ENCODE measurements at places on chromosomes 7 and 10. TPM values are rescaled to one million over a fixed set of nuclear protein-coding genes. Genes with fewer than 3 reads are reported as not detected.

The IGF2BP3 gene
- polyA plus RNA-seq = 27.8 TPM

The ACBD7 gene
- polyA plus RNA-seq = 0.94 TPM

The SYT15 gene
- polyA plus RNA-seq = 5.2 TPM

The NPY gene
- polyA plus RNA-seq = 19.9 TPM

The HHEX gene
- 7.3 TPM for polyA plus RNA-seq

DNA sequence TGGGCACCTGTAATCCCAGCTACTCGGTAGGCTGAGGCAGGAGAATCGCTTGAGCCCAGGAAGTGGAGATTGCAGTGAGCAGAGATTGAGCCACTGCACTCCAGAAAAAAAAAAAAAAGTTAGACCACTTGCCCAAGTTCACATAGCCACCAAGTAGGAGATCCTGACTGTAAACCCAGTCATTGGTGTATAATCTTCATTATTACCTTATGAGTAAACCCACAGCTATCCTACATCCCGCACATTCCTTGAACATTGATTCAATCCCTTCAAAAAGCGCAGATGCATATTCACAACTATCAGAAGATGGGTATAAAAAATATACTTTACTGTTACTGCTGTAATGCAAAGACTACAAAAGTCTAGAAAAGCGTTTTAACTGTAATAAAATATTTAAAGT, 512.9 kb downstream of the SUGCT start:
- no peak for DNase-seq

- no peak for DNase-seq
Observed at GRCh38 chr10:59561477-59562121, 148.1 kb downstream of the SLC16A9 start.

- no peak for DNase-seq
Observed at GRCh38 chr7:96327429-96327828, 5.5 kb upstream of the SLC25A13 start.

GRCh38 chr7:20220293-20220761, 3.1 kb upstream of the MACC1 start:
- no peak for DNase-seq

DNA sequence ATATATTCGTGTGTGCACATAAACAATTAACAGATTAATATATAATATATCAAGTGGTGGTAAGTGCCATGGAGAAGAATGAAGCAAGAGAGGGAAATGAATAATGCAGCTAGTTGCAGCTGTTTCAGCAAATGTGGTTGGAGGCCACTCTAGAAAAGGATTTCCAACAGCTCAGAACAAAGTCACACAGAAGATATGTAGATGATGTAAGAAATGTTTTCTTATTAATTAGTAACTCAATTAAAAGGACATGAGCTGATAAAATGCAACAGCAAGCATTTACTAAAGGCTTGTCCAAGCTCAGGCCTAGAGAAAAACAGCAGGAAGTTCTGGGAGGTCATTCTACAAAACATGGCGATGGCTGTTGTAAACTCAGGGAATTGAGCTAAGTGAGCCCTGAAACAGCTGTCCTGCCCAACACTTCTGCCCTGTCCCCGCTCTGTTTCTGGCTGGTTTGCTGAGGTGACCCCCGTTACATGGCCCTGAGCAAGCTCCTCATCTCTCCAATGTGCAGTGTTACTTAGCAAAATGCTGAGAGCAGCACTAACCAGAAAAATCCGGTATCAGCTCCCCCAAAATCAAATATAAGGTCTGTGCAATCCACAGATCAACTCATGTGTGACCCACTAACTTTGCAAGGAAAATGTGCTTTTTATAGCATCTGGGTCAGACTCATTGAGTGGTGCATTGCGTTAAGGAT, 23.4 kb upstream of the C10orf67 start:
- DNase-seq = no peak

The PRSS37 gene
- polyA plus RNA-seq = not detected

The SEMA3E gene
- 1.6 TPM for polyA plus RNA-seq

The CTAGE15 gene
- polyA plus RNA-seq = not detected

DNA sequence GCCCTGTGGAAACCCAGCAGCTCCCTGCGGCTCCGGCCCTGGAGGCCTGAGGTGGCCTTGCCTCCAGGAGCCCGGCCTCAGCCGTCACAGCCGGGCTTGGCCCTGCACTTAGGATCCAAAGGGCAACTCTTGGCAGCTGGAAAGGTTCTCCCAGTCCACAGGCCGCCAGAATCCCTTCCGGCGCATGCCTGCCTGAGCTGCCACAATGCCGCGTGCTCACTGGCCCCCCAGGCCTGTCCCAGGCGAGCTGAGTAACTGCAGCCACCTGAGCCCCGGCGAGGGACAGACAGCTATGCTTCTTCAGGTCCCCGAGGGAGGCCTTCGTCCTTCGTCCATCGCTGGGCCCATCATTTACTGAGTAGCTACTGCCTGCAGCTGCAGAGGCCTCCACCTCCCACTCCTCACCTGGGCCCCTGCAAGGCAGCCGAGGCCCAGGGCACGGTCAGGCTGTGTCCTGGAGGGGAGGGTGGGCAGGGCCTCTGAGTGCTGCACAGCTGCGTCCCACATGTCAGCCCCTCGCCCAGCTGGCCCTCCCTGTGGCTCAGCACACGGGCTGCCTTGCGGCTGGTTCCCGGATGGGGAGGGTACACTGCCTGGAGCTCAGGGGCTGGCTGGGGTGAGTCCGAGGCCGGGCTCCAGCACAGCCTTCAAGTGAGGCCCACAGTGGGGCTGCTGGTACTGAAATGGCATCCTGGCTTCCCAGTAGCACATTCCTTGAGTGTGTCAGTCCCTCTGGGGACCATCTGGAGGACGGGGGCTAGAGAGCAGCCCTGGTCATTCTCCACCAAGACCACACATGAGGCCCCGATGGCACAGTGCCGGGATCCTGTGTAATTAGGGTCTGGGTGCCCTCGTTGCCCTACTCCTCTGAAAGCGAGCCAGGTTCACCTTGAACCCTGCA, 172.5 kb downstream of the ELFN1 start:
- no peak for DNase-seq

DNA sequence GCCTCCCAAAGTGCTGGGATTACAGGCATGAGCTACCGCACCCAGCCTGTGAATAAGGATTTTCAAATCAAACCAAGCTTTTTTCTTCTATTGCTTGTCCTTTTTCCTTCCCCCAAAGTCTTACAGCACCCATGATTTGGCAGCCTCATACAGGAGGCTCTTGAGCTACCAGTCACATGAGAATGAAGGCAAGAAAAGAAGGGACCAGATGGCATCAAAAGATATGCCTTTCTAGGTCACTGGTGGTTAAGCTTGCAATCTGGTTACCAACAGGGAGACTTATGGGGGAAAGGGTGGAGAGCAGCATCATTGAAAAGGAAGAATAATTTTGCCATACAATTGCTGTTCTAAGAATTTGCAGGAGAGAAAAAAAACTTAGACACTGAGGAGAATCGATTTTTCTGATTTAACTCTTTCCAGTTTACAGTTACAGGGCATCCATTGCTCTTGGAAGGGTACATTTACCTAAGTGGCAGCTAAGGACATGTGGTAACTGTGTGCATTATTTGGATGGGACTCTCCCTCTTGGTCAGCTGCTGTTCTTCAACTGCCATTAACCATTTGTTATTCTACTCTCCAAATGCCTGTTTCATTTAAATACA, 29.5 kb downstream of the SMNDC1 start:
- DNase-seq = no peak

DNA sequence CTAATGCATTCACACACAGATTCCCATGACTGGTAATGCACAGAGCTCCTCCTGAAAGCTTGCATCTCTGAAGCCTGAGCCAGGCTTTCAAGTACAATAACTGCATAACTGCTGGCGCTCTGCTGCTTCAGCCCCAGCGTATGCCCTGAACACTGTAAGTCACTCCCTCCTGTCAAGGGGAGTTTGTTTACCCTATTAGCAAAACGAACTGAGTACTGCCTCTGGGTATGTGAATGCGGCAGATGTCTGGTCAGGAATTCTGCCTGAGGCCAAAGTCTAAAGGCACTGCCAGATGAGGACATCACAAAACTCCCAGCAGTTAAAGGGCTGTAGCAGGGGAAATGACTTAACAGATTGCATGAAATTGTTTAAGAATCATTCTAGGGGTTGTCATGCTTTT, 97.7 kb downstream of the NRCAM start:
- no peak for DNase-seq

The GPC2 gene
- 6.3 TPM for polyA plus RNA-seq

DNA sequence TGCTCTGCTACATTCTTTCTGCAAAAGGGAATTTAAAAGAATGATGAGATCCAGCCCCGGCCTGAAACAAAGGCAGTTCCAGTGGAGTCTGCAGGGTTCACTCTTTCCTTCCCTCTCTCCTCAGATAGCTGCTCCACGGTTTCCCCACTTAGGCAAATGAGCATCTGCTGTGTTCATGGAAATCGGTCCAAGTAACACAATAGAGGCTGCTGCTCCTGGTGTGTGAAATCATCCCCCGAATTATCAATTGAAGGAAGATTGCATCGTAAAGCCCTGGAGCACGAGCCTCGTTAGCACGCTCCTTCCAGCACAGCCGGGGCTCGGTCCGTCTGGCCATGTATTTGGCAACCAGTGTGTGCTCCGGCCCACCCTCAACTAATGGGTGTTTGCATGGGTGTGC, 108.3 kb upstream of the DPP6 start:
- no peak for DNase-seq

- no peak for DNase-seq
Observed at GRCh38 chr7:155685791-155686160, 41.3 kb downstream of the RBM33 start.

DNA sequence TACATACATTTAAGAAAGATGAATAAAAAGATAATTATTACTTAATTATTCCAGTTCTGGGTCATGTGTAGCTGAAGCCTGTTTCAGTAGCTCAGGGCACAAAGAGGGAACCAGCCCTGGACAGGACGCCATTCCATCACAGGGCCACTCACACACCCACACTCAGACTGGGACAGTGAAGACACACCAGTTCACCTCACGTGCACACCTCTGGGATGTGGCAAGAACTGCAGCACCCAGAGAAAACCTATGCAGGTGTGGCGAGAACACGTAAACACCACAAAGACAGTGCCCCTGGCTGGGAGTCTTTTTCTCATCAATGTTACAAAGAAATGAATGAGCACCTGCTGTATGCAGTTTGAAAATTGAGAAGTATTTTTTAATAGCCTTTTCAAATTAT, 1.6 kb upstream of the IDI1 start:
- DNase-seq = no peak

DNA sequence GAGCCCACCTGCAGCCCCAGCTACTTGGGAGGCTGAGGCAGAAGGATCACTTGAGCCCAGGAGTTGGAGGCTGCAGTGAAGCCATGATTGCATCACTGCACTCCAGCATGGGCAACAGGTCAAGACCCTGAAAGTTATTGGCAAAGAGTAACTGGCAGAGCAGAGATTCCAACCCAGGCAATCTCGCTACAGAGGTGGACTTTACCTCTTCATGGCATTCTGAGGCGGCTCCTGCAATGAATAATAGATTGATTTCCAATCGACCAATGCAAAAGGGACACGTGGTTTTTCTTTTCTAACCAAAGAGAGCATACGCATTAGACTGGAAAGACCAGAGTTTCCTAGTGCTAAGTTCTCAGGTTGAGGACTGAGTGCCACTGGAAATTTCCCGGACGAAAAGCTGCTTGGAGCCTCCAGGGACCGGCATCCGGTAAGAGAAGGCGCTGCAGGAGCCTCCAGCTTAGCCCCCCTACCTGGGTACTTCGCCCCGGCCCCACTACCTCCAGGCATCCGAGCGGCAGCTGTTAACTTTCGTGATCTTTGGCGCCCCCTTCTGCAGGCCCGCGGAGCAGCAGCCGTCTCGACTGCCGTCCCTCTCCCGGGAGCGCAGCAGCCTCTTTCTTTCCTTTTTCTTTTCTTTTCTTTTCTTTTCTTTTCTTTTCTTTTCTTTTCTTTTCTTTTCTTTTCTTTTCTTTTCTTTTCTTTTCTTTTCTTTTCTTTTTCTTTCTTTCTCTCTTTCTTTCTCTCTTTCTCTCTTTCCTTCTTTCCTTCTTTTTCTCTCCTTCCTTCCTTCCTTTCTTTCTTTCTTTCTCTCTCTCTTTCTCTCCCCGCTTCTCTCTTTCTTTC, 4.1 kb downstream of the MBLAC1 start:
- DNase-seq = no peak

GRCh38 chr10:34413214-34413613, 401.9 kb downstream of the PARD3 start:
- DNase-seq = no peak

The PYROXD2 gene
- 13.7 TPM for polyA plus RNA-seq

The ABCB1 gene
- 0.38 TPM for polyA plus RNA-seq

GRCh38 chr10:9745158-9745557, 1272.5 kb upstream of the CELF2 start:
- no peak for DNase-seq
